Stimulated activated CD4-positive, alpha-beta T cell treated with anti-CD3 and anti-CD28 coated beads, Interleukin-2, amount 100 ng/mL, for 48 hours (primary cell): ENCODE measurements at places on chromosomes 6 and 20.

GRCh38 chr20:21465799-21466198 is 48.1 kb downstream of the NKX2-2 start:
- no peak for DNase-seq

DNA sequence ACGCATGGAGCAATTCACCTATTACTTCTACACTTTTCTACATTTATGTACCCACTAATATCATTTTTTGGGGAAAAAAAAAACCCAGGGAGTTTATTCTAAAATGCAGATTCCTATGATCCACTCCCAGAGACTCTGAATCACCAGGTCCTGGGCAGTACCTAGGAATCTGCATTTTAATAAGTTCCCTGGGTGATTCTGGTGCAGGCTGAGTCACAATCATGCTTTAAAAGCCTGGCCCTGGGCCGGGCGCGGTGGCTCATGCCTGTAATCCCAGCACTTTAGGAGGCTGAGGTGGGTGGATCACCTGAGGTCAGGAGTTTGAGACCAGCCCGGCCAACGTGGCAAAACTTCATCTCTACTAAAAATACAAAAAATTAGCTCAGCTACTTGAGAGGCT is 43.3 kb upstream of the MLN start:
- no peak for DNase-seq

GRCh38 chr6:29858006-29858405 is 30.4 kb downstream of the HLA-G start:
- DNase-seq = no peak

DNA sequence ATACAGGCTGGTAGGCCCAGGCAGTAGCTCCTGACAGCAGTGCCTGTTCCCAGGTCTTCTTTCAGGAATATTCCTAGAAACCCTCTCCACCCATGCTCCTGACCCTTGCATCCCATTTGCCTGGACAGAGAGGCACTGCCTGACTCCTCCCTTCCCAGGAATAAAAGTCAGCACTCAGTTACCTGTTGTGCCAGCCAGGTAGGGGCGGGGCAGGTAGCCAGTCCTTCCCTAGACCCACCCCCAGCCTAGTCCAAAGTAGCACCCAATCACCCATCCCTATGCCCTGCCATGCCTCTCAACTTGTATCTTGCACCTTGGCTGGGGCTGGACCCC is 129.9 kb downstream of the MRPL14 start:
- no peak for DNase-seq

DNA sequence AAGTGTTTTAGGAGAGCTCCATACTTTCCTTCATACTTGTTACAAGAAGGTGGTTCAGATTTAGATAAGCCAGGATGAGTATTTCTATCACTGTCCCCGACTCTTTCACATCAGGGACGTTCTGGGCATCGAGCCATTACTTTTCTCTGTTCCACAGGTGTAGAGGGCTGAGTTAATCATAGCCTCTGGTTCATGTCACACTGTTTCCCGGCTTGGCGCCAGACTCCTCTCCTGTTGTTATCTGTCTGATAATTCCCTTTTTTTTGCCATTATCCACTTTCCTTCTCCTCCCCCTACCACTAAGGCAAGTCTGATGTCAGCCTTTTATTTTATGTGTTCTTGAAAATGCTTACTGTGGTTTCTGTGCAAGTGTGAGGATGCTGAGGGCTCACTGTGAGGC is 593.4 kb downstream of the UTRN start:
- DNase-seq = no peak

DNA sequence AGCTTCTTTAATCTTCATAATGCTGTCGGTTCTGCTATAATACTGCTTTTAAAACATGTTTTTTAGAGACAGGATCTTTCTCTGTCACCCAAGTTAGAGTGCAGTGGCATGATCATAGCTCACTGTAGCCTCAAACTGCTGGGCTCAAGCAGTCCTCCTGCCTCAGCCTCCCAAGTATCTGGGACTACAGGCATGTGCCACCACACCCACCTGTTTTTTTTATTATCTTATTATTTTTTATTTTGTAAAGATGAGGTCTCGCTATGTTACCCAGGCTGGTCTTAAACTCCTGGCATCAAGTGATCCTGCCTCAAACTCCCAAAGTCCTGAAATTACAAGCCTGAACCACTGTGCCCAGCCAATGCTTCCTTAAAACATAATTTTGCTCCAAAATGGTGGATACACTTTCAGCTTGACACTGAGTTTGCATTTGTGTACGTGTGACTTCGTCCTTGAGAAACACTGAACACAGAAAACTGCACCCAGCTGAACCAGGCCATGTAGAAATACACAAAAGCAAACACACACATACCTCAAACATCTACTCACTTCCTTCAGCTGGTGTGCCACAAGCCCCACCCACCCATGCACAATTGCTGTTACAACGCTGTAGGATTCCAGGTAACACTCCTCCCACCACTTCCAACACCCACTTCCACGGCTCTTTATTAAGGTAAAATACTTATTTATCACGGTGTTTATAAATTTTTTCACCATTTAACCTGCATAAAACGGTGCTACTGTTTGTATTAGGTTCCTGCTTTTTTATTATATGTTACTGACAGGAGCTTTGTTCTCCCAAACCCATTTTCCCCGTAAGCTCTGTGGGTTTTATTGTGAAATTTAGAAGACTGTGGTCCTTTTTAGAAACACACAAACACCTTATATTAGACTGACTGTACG is 109.1 kb downstream of the TSHZ2 start:
- DNase-seq = peak; percentile 10

DNA sequence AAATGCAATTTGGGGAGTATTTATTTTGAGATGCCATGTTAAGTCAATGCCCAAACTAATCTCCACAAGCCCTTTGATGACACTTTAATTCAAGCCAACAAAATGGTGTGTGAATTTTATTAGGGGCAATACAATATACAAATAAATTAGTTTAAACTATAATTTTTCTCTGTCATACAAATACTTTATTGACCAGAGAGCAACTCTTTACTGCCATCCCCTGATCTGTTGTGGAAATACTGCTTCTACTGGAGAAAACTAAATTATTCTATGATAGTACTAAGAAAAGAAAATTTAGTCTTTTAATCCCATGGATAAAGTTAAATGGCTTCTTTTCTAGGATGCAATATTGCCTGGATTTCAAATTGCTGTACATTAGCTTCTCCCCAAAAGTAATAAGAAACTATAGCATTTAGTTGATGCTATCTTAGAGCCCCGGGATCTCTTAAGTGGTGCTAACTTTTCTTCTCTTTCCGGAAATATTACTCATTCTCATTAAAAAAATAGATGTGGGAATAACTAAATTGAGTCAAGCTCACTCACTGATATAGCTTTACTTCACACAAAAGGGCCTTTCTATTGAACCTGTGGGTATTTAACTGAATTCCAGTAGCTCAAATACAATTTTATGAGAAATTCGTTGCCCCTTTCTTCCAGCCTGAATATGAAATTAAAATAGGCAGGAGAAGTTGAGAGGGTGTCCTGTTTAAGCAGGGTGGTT is 49.2 kb downstream of the SMPDL3A start:
- DNase-seq = no peak

GRCh38 chr6:43776799-43777776 is 7.1 kb downstream of the VEGFA start:
- DNase-seq = no peak

DNA sequence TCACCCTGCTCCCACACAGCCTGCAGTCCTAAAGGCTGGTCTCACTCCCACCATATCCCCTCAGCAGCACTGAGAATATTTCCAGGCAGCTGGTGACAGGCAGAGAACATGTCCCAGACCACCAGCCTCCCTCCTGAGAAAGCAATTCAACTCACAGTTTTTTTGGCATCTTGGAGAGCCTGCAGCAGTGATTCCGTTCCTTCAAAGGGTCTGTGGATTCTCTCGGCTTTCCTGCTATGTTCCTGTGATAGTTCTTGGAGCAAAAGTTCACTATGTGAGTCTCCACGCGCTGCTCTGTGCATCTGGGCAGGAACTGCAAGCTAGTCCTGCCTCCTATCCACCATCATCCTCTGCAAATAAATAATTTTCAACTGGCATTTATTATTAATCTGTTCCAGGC is 448.3 kb upstream of the HSF2 start:
- DNase-seq = no peak

DNA sequence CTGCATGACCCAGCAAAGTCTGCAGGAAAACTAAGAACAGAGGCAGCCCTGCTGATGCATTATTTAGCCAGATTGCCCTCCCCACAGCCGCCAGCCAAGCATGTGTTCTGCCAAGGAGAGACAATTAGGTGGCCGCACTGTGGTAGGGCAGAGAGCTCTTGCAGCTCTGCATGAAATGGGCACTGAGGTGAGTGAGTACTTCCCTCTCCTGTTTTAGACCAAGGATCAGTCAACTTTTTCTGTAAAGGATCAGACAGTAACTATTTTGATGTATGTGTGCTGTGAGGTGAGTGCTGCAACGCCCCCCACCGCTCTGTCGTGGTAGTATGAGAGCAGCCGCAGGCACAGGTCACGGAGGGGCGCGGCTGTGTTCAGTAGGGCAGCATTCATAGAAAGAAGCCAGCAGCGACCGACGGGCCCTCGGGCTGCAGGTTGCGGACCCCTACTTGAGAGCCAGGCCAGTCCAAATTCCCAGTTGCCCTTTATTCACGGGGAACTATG is 23.8 kb upstream of the FAM50B start:
- no peak for DNase-seq
